Ascending aorta (tissue), 2 donors: ENCODE measurements at places on chromosomes 7 and 10. TPM values are rescaled to one million over a fixed set of nuclear protein-coding genes. Genes with fewer than 3 reads are reported as not detected.
A peak's percentile ranks its signal among the peaks of the same experiment; 100 is the strongest.

Gene CXCL12
- total RNA-seq, result 288 TPM

Gene PALD1
- total RNA-seq, result 21.7 TPM

GRCh38 chr7:47932016-47932415 is 16.2 kb downstream of the PKD1L1 start:
- DNase-seq, result no peak

DNA sequence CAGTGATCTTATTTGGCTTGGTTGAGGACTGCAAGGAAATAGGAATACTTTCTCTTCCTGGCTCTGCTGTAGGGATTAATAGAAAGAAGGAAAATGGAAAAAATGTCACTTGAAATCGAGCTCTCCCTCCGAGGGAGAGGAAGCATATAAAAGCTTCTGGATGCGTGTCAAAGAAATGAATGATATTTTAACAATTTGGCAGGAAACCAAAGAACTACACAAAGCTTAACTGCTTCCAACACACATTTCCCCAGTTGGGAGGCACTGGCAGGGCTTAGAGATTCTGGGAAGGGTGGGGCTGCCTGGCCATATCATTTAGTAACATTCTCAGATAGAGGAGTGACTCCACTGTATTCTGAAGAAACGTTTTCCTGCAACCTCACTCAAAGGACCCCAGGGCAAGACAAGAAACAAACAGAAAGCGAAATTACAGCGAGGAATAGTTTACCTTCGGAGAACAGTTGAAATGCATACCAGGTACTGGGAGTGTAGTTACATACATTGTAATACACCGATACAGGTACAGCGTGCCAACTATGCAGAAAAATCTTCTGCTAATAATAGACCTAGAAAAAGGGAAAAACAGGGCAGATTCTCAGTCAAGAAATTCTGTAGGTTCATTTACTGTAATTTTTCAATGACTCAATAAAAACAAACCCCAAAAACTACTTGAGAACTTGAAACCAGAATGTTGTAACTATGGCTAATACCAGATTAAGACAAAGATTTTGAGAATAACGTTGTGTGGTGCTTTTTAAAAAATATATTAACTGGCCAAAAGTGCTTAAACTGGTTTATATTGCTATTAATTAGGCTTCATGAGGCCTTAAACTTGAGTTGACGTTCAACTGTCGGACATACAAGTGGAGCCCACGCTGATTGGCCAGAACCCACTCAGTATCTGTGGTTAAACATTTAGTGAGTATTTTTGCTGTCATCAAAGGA is 75.7 kb upstream of the ASAH2 start:
- peak; percentile 78 for DNase-seq

DNA sequence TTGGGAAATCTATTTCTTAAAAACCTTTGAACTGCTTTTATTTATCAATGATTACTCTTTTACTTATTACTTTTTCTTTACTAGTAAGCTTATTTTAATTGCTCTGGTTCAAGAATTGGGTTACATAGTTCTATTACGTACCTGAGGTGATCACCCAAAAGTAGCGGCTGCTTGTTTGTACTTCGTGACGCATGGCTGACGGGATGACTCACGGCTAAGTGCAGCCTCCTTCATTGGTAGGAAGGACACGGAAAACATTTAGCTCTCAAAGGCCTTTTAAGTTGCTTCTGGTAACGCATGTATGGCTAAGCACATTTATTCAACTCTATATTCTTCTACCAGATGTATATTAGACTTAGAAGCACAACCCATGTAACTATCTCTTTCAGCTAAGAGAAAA is 285.8 kb upstream of the SP4 start:
- no peak for DNase-seq

GRCh38 chr10:115129752-115130151 is 36.6 kb downstream of the ATRNL1 start:
- no peak for DNase-seq

GRCh38 chr7:149771720-149772240 is 1.6 kb downstream of the ZNF467 start:
- DNase-seq, result peak; percentile 93
